NCI-H460 (cell line): ENCODE measurements at places on chromosomes 1 and 21.

DNA sequence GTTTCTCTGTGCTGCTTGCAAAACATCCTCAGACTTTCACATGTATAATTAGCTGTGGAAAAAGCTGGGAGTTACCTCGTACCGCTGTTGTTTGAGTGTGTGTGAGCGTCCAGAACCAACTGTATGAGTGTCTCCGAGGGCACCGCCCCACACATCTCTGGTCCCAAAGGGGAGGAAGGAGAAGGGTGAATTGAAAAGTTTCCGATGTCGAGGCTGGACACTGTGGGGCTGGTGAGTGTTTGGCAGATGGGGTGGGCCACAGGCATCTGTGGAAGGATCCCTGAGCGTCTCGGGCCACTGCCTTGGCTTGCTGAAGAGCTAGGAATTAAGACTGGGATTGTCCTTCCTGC, 1.2 kb downstream of the ATP2B4 start:
- no peak for DNase-seq

DNA sequence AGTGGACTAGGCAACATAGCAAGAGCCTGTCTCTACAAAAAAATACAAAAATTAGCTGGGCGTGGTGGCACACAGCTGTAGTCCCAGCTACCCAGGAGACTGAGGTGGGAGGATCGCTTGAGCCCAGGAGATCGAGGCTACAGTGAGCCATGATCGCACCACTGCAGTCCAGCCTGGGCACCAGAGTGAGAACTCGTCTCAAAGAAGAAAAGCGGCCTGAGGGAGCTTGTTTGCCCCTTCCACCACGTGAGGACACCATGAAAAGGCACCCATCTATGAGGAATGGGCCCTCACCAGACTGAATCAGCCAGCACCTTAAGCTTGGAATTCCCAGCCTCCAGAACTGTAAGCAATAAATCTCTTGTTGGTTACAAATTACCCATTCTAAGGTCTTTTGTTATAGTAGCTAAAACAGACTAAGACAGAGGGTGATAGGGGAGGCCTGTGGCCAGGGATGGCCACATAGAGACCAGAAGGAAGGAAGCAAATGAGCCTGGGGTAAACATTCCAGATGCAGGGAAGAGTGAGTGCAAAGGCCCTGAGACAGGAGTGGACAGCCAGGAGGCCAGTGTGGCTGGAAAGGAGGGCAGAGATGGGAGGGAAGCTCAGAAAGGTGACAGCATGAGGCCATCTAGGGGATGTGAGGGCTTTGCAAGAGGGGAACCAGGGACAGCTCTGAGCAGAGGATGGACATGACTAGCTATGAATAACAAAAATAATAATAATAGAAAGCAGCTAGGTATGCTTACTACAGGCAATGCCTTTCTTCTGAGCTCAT, 120.1 kb downstream of the MATN1 start:
- DNase-seq = no peak

DNA sequence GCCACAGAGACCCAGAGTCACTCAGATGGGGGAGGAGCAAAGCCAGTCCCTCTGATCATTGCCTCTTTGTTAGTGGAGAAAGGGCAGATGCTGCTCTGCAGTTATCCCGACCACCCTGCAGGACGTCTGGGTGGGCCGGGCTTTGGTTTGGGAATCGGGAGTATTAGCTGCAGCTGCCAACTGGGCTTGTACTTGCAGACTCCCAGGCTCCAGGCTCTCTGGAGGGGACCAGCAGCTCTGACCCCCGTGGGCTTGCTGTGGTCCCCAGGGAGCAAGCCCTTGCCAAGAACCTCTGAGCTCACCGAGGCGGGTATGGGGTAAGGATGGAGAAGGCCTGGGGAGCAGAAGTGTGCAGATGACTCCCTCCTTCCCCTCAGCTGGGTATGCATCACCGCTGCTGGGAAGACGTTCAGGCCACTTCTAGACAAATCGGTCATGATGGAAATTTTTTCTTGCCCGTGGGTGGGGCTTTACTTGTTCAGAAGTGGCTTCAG, 21.6 kb downstream of the MAPKAPK2 start:
- no peak for DNase-seq

DNA sequence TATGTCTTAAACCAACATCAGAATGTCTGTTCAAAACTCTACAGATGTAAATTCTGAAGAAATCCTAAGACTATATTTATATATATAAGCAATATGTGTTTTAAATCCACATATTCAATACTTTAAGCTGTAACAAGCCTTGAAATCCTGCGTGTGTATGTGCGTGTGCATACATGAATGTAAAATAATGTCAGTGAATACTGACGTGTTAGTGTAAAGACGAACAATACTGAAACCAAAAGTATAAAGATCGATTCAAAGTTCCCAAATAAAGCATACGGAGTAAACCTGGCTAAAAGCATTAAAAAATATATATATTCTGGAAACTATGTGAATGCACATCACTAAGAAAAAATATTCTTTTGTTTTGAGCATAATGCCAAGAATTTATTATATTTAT, 668.6 kb upstream of the NCAM2 start:
- peak; percentile 12 for DNase-seq

DNA sequence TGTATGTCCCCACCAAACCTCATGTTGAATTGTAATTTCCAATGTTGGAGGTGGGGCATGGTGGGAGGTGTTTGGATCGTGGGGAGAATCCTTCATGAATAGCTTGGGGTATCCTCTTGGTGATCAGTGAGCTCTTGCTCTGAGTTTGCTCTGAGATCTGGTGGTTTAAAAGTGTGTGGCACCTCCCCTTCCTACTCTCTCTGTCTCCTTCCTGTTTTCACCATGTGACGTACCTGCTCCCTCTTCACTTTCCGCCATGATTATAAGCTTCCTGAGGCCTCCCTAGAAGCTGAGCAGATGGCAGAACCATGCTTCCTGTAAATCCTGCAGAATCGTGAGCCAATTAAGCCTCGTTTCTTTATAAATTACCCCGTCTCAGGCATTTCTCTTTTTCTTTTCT, 40.0 kb upstream of the OSBPL9 start:
- no peak for DNase-seq

GRCh38 chr1:73511038-73511437, 686.9 kb downstream of the LRRIQ3 start:
- no peak for DNase-seq

DNA sequence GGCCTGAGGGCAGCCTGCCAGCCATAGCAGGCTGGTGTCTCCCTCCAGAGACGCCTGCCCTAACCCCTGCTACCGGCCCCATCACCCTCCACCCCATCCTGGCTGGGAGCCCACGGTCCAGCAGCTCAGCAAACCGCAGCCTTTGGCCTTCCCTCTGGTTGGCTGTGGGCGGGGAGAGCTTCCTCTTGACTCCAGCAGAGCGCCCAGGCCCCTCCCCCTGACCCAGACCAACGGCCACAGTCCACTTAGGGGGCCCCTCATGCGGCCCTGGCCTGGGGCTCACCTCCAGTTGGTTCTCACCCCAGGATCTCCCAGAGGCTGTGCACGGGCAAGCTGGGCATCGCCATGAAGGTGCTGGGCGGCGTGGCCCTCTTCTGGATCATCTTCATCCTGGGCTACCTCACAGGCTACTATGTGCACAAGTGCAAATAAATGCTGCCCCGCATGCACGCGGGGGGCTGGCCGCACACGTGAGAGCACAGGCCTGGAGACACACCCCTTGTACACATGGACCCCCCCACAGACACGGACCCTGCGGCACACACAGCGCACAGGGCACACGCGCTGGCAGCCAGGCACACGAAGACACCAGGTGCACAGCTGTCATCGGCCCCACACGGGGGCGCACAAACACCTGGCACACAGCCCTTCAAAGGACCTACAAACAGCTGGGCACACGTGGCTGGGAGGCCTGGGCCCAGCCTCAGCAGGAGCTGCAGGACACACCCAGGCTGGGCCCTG, 3.1 kb downstream of the SMIM1 start:
- DNase-seq = peak; percentile 19

DNA sequence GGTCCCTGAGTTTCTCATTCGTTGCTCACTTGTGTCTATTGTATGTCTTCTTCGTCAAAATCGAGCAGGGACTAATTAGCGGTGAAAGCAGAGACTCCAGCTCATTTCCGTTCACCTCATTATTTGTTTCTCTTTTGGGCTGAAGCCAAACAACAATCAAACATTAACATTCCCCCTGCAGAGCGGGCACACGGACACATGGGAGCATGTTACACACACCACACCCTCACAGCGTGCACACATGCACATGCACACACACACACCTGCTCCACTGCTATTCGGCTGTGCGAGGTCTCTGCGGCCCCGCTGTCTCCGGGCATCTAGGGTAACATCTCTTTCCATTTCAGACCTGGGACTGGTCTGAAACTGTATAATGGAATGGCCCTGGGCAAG, 58.5 kb upstream of the LRRC8D start:
- DNase-seq = no peak

DNA sequence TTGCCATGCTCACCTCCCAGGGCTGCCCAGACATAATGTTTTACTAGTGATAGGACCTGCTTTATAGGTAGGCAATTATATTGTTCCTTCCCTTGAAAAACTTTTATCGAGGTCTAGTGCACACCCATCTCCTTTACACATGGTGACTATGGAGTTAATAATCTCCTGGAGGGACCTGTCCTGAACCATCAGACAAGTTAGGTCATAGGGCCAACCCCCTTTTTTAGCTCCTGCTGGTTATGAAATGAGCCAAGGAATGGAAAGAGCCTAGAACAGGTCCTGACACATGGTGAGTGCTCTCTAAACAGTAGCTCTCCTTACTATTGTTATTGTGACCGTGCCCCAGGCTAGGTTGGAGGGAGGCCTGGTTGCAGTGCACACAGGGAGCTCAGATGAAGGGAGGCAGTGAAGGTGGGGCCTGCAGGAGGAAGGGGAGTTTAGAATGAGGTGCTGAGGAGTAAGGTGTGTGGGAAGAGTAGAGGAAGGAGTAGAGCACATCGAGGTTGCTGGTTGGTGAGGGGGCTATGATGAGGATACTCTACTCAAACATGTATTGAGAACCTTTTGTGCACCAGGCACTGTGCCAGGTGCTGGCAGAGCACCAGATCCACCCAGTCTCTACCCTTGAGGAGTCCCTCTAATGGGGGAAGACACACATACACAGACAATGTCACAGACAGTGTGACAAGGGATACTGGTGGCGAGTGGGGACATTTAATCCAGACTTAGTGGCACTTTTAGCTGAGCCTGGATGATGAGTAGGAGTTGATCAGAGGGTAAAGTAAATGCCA, 14.1 kb upstream of the LMNA start:
- DNase-seq = no peak

DNA sequence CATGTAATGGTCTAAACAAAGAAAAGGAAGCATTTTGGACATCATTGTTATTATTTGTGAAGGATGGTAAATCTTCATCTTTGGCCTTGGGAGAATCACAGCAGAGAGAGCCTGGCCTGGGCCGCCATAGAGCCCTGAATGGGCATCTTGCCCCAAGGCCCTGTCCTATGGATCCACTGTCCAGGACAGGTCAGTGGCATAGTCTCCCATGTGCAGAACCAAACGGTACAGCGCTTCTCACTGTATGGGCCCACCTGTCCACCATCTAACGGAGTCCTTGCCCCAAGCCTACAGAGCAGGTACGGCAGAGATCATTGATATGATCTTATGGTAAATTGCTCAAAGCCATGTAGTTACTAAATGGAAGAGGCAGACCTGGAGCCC, 185.7 kb downstream of the FOXD2 start:
- DNase-seq = no peak

DNA sequence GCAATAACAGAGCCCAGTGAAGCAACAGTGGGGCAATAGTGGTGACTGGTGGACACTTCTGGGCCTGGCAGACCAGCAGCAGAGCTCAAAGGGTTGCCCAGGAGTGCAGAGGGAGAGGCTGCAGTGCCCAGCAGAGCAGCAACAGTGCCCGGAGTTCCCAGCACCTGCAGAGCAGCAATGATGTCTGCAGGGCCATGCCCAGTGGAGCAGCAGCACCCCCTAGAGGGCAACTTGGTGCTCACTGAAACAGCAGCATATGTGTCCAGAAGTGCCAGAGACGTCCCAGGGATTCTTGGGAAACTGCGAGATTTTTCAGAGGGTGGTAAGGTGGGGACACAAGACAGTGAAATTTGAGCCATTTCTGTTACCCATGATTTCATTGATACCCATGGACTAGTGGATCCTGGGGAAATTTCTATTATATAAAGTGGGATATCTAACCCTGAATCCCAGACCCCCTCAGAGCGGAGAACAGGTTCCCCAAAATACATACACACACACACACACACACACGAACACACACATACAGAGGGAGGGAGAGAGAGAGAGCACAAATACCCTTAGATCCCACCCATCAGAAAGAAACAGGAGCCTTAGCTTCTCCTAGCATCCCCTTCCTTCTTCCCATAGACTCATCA, 156.9 kb upstream of the GJB5 start:
- peak; percentile 33 for DNase-seq

- no peak for DNase-seq
Observed at GRCh38 chr1:14128096-14128495, 428.1 kb downstream of the PRDM2 start.

- no peak for DNase-seq
Observed at GRCh38 chr1:228798548-228798947, 63.3 kb downstream of the RHOU start.

GRCh38 chr1:40067851-40068250, 27.3 kb downstream of the CAP1 start:
- DNase-seq = no peak

- no peak for DNase-seq
Observed at GRCh38 chr1:212178851-212179250, 106.4 kb upstream of the PPP2R5A start.

DNA sequence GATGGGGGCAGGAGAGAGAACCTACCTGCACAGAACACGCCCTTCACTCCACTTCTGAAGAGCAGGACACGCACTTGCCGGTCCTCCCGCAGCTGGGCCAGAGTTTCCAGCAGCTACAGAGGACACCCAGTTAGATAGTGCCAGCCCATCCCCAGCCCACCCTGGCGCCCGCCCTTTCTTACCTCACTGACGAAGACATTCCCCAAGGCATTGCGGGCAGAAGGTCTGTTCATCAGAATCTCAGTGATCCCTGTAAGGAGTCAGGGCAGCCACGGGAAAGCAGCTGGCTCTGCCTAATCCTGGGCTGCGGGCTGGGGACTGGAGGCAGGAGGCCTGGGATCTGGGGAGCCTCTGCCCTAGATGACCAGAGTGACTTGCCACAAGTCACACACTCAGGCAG, 10.0 kb downstream of the ECHDC2 start:
- no peak for DNase-seq

DNA sequence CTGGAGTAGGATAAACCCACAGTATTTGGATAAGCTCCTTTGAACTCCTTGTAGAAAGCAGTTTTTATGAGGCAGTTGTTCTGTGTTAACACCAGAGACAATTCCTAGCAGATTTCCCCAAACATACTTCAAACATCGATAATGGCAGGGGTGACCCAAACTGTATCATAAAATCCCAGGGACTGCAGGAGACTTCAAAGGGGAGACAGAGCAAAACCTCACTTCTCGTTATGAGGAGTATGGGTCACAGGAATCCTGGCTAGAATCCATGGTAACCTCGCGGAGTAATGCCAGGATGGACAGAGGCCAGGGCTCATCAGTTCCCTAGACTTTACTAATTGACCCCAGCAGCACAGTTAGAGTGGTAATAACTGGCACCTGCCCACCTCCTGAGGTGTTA, 148.0 kb downstream of the DHRS3 start:
- DNase-seq = no peak
